ENCODE measurements at places on chromosomes 11 and 22. TPM values are rescaled to one million over a fixed set of nuclear protein-coding genes. Genes with fewer than 3 reads are reported as not detected.

MAPK1 gene
- total RNA-seq, result 95.9 TPM

FZD4 gene
- total RNA-seq, result 9.8 TPM

APOL5 gene
- total RNA-seq, result not detected

SEC14L6 gene
- total RNA-seq, result 1.7 TPM

VPREB1 gene
- not detected for total RNA-seq

MMP27 gene
- total RNA-seq, result not detected

DNA sequence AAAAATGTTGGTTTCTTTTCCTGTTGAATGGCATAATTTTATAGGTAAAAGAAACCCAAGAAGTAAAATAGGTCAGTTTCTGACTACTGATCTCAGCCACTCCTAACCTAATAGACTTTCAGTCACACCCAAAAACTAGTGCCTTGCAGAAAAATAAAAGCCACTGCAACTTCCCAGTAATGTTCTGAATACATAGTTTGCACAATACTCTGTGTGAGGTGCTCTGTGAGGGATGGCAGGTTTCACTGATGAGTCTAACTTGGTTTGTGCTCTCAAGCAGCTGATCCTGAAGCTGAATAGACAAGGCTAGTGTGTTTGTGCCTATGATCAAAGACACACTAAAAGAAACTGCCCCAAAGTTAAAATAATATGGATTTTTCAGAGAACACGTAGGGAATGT is 758.3 kb downstream of the NELL1 start:
- no peaks in the 10 kb centered on the region for H3K4me1 ChIP-seq
- H3K36me3 ChIP-seq, result no peaks in the 10 kb centered on the region
- DNase-seq, result no peak
- H3K27ac ChIP-seq, result no peak overlapping the region
- H3K4me3 ChIP-seq, result no peak overlapping the region

- no peak for DNase-seq
- H3K4me3 ChIP-seq, result no peak overlapping the region
- H3K27ac ChIP-seq, result no peak overlapping the region
- no peaks in the 10 kb centered on the region for H3K36me3 ChIP-seq
- peaks cover 7% of the 10 kb centered on the region for H3K4me1 ChIP-seq
Measured at GRCh38 chr11:128853559-128853958, 13.5 kb downstream of the KCNJ1 start.

GRCh38 chr11:71446942-71447688 is 1.1 kb downstream of the DHCR7 start:
- H3K4me1 ChIP-seq, result peaks cover 44% of the 10 kb centered on the region
- H3K4me3 ChIP-seq, result peak overlapping the region; percentile 90
- no peak for DNase-seq
- peaks cover 48% of the 10 kb centered on the region for H3K36me3 ChIP-seq

- H3K4me3 ChIP-seq, result no peak overlapping the region
- no peak for DNase-seq
- peaks cover 7% of the 10 kb centered on the region for H3K4me1 ChIP-seq
- peaks cover 4% of the 10 kb centered on the region for H3K27me3 ChIP-seq
Measured at GRCh38 chr11:134901955-134902918, 490.2 kb upstream of the B3GAT1 start.

DNA sequence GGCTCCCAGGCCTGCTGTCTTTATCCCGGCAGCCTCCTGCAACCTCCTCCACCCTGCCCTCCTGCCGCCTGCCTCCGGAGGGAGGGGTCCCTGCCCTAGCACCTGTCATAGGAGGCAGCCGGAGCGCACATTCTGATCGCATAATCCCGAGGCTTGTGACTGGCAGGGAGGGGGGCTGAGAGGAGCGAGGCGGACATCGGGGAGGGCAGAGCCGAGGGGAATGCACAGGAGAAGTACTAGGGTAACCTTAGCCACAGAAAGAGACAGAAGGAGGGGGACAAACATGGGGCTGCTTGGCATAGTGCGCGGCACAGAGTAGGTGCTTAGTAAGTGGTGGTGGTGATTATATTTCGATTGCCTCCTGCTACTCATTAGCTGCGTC is 9.2 kb upstream of the ALX4 start:
- peaks cover 43% of the 10 kb centered on the region for H3K4me1 ChIP-seq
- peak; percentile 56 for DNase-seq
- H3K4me3 ChIP-seq, result peak overlapping the region; percentile 68
- H3K27me3 ChIP-seq, result peaks cover 100% of the 10 kb centered on the region
- H3K27ac ChIP-seq, result no peak overlapping the region

- H3K36me3 ChIP-seq, result no peaks in the 10 kb centered on the region
- H3K4me3 ChIP-seq, result no peak overlapping the region
- H3K27ac ChIP-seq, result no peak overlapping the region
- no peaks in the 10 kb centered on the region for H3K27me3 ChIP-seq
Measured at GRCh38 chr11:47392546-47393162, 14.3 kb upstream of the SPI1 start.

DNA sequence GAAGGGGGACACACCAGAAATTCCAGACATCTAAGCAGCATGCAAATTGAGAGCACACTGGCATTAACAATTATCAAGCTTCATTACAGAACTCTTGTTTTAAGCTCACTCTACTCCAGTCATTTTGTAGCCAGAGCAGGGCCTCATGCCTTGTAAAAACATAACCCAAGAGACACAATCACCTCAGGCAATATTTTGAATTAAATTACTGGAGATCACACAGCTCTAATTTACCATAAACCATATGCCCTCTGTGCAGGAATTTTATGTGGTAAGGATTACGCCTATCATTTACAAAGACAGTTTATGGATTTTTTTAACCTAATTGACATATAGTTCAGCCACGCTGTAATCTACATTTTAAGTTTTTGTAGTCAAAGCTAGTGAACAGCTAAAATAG is 414.1 kb upstream of the DDI1 start:
- H3K27ac ChIP-seq, result no peak overlapping the region
- H3K27me3 ChIP-seq, result peaks cover 3% of the 10 kb centered on the region
- no peaks in the 10 kb centered on the region for H3K36me3 ChIP-seq
- H3K4me1 ChIP-seq, result peaks cover 25% of the 10 kb centered on the region
- DNase-seq, result no peak

- H3K4me3 ChIP-seq, result no peak overlapping the region
- peak overlapping the region; percentile 90 for H3K27ac ChIP-seq
- no peaks in the 10 kb centered on the region for H3K36me3 ChIP-seq
- peaks cover 61% of the 10 kb centered on the region for H3K4me1 ChIP-seq
- no peak for DNase-seq
Measured at GRCh38 chr22:45629469-45630089, 42.1 kb upstream of the ATXN10 start.

GRCh38 chr11:6737872-6738466 is 33.8 kb downstream of the OR2AG2 start:
- peak; percentile 28 for DNase-seq
- H3K27ac ChIP-seq, result no peak overlapping the region
- H3K4me3 ChIP-seq, result no peak overlapping the region
- no peaks in the 10 kb centered on the region for H3K36me3 ChIP-seq

DNA sequence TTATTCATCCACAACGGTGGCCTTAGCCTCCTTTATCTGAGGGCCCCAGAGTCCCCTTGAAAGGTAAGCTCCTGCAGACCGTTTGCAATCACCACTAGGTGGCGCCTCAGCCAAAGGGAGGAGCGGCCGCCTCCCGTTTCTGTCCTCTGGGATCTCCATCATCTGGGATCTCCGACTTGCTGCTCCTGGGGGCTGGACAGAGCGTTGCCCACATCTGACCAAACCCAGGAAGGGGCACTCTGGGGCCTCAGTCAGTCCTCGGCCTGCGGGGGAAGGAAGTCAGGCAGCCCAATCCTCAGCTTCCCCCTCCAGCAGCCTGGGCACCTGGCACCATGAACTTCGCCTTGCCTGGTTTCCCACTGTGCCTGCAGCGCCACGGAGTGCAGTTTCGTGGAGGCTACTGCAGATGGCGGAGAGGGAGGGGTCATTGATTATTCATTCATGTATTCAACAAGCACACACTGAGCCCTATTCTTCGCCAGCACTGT is 23.5 kb downstream of the TP53I11 start:
- peak; percentile 89 for DNase-seq
- H3K4me1 ChIP-seq, result peaks cover 28% of the 10 kb centered on the region
- peaks cover 8% of the 10 kb centered on the region for H3K36me3 ChIP-seq
- no peak overlapping the region for H3K27ac ChIP-seq

DNA sequence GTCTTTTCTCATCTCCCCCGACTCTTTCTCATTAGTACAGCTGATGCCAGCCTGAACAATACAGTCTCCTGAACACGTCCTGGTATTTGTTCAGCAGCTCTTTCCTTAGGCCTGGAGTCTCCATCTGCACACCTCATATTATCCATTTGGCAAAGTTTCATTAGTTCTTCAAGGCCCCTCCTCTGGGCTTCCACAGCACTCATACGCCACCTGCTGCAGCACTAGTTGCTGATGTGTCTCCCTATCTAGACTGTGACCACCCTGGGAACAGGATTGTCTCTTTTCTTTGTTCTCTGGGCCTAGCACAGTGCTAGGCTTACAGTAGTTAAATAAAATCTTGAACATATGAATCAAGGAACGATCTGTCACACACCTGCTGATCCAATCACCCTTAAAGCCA is 17.2 kb downstream of the DCHS1 start:
- H3K27ac ChIP-seq, result no peak overlapping the region
- DNase-seq, result no peak
- no peaks in the 10 kb centered on the region for H3K4me1 ChIP-seq
- no peak overlapping the region for H3K4me3 ChIP-seq

GRCh38 chr11:43868852-43869567 is 11.6 kb upstream of the ALKBH3 start:
- H3K27ac ChIP-seq, result no peak overlapping the region
- H3K4me1 ChIP-seq, result no peaks in the 10 kb centered on the region
- no peaks in the 10 kb centered on the region for H3K36me3 ChIP-seq

DNA sequence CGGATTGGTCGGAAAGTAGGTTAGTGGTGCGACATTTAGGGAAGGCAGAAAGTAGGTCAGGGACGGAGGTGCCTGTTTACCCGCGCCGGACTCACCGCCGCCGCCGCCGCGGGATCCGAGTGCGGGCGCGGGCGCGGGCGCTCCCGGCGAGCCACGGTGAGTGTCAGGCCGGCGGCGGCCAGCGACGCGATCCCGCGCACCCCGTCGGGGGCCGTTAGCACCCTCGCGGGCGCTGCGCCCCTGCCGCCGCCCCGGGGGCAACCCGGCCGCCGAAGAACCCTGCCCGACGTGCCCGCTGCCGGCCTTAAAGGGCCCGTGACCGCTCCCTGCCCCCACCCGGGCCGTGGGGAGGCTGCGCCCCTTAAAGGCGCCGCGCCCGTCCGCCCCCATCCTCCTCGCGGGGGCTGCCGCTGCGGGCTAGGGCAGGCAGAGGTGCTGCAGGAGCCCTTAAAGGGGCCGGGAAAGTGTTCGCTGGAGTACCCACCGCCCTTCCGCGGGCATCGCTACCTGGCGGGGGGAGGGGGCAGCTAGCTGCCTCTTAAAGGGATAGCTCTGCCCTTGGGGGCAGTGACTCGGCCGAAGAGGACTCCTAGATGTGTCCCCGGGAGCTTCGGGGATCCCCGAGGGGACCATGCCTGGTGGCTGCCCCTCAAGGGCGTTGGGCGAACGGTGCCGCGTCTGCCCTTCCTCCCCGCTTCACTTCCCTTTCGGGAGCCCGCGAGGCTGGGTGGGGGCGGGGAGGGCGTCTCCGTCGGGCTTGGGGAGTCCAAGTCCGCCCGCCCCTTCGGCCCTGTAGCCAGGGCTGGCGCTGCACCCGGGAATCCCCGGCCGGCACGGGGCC is at the start of gene BMAL1:
TSS of gene BMAL1 (plus strand) at position 23 of the 841 bp plus-strand sequence. CDS start 76,519 bp downstream, outside the sequence.
- peak; percentile 39 for DNase-seq
- H3K27ac ChIP-seq, result peak within 1 kb of the TSS; percentile 24
- H3K27me3 ChIP-seq, result peaks cover 75% of the 10 kb centered on the region
- no peaks in the 10 kb centered on the region for H3K36me3 ChIP-seq
- H3K4me1 ChIP-seq, result peaks cover 34% of the 10 kb centered on the region
- peak within 1 kb of the TSS; percentile 93 for H3K4me3 ChIP-seq

DNA sequence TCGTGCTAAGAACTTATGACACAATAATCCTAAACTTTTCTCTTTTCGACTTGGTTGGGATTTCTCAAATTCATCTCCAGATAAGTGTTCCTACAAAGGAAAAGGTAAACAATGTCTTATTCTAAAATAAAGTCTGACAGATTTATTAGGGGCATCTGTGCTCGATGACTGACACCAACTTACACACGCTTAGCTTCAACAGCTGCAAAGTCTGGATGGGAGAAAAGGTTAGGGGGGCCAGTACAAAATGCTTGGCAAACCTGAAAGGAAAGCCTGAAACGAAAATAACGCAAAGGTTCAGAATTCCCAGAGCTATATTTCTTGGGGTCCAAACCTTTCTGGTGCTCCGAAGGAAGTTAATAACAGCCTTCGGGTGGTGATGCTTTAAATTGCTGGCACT is 3.4 kb downstream of the E2F8 start:
- peaks cover 8% of the 10 kb centered on the region for H3K4me1 ChIP-seq
- peaks cover 6% of the 10 kb centered on the region for H3K27me3 ChIP-seq
- H3K36me3 ChIP-seq, result peaks cover 41% of the 10 kb centered on the region
- DNase-seq, result no peak
- H3K27ac ChIP-seq, result no peak overlapping the region

- H3K36me3 ChIP-seq, result no peaks in the 10 kb centered on the region
- peak; percentile 93 for DNase-seq
- H3K4me1 ChIP-seq, result peaks cover 12% of the 10 kb centered on the region
- peaks cover 98% of the 10 kb centered on the region for H3K27me3 ChIP-seq
Measured at GRCh38 chr11:61007956-61008896, 36.7 kb downstream of the CD6 start.
